ENCODE measurements at places on chromosomes 4 and X.

DNA sequence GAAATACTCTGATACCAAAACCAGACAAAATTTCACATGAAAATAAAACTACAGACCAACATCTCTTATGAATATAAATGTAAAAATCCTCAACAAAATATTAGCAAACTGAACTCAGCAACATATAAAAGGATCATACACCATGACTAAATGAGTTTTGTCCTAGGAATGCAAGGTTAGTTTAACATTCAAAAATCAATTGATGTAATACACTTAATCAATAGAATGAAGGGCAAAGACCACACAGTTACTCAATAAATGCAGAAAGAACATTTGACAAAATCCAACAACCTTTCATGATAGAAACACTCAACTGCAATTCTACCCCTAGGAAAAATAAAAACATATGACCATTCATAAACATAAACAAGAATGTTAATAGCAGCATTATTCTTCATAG lies 50.2 kb upstream of the DCTD start:
- DNase-seq: no peak

- no peak for DNase-seq
Observed at GRCh38 chrX:136797787-136798186, 17.1 kb upstream of the ARHGEF6 start.

- DNase-seq: no peak
Observed at GRCh38 chr4:48226199-48226598, 43.4 kb downstream of the TEC start.

DNA sequence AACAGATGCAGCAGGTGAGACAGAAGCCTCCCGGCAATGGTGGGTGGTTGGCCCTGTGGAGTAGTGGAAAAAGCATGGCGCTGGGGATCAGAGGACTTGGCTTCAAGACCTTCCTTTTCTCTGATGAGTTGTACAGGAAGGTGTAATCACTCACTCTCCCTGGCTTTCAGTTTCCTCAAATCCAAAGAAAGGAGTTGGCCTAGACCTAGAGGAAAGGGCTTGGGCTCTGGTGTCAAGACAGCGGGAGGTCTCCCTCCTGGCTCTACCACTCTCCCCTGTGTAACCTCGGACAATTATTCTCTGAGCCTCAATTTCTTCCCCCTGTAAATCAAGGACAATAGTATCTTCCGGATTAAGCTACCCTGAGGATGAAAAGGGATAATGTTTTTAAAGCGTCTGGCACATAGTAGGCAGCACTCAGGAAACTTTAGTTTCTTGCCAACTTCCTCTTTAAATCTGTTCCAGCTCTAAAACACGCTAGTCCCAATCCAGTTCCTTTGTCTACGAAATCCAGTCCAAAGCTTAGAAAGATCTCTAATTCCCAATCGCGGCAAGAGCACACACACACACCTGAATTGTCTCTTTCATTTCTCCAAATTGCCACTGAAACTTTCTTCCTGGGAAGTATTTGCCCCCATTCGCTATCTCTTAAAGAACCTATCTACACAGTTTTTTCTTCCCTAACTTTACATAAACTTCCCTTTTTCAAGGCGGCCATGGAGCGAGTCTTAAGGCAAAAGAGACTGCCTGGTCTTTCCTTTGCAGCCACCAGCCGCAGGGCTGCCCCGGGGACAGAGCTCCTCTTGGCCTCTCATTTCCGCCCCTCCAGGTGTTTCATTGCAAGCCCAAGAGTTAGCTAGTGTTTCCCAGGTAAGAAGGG lies 29.9 kb upstream of the GPC4 start:
- DNase-seq: no peak

All from T-helper 9 cell (primary cell).